ENCODE measurements at places on chromosomes 1 and 21.

DNA sequence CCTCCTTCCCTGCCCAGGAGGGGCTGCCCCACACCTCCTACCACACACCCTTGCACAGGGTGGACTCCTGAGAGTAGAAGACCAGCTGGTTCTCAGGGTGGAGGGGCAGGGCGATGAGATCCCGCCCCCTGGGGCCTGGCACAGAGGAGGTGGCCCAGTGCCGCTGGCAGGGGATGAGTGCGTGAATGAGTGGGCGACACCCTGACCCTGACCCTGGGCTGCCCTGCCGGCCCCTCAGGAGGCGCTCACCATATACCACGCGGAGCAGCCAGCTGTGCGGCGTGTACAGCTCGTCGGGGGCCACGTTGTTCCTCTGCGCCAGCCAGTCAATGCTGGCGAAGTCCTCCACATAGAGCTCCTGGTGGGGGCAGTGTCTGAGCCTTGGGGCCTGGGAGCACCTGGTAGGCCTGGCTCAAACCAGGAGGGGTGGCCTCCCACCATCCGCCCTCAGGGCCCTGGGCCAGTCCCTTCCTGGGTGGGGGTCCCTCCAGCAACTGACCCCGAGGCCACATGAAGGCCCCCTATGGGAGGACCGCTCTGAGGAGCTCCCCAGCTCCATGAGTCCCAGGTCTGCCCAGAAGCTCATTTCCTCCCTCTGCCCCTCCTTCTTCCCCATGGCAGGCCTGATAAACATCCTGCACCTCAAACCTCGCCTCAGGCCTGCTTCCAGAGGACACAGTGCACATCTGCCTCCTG is 13.0 kb downstream of the LSS start:
- DNase-seq: no peak

- no peak for DNase-seq
Measured at GRCh38 chr1:44985747-44986359, 542 bp downstream of the EIF2B3 start.

- no peak for DNase-seq
Measured at GRCh38 chr21:43727519-43728153, 8.7 kb downstream of the PDXK start.

DNA sequence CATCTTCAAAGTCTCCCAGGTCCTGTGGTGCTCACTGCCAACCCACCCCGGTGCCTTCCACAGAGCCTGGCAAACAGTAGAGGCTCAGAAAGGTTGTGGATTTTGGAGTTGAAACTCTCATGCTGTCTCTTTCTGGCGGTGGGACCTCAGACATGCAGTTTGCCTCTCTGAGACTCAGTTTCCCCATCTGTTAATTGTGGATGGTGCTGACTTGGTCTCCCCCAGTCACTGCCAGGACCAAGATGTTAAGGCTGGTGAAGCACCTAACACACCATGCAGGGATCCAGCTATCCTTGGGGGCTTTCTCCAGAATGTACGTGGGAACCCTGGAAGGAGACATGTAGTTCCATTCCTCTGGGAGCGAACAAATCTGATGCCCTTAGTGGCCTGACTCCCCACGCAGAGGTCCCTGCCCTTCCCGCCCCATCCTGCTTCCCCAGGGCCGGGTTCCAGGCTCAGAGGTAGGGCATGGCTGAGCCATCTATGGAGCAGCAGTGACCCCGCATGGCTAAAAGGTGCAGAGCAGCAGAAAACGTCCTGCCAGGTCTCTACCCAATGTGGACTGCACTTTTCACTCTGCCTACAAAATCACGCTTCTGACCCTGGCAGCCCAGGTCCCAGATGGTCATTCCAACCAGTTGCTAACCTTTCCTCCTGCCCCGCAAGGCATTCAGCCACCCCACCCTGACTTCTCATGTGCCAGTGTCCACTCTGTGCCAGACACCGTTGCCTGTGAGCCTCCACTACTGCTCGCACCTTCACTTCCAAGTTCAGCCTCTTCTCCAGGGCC is 9.2 kb upstream of the TTC22 start:
- DNase-seq: peak; percentile 58

GRCh38 chr1:61083013-61083806 is 849 bp downstream of the NFIA start:
- DNase-seq: no peak

DNA sequence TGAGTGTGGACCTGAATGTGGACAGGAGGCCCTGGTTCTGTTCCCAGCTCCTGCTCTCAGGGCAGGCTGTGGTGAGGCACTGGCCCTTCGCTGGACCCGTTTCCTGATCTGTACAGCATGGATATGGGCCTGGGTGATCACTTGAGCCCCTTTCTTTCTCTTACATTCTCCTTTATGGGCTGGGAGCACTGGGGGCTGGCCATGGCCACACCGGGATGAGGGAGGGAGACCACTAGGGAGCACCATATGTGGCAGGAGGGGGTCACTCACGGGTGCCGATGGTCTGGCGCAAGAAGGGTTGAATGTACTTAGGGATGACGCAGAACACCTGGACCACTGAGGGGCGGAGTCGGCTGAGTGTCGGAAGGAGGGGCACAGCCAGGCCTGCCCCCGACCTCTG is 2.7 kb downstream of the DCST2 start:
- DNase-seq: no peak

DNA sequence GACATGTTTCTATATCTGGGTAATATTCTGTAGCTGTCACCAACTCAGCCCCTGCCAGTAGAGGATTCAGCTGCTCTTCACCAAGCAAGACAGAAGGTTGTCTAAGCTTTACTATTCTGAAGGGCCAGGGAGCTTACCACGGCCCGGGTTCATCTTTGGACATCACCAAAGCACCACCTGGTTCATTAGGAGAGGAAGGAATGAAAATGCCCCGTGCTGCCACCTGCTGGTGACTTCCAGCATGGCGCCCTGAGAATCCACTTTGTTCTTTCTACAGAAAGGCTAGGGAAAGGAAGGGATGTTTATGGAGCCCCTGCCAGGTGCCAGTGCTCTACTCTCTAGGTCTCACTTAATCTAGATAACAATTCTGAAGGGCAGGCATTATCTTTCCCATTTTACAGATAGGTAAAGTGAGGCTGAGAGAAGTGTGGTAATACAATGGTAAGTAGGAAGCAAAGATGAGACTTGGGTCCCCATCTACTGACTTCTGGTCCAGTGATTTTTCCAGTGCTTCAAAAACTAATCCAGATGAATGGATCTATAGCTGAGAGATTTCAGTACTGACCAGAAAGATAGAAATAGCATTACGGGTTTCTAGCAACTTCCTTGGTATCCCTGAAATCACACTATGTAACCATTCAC is 79.5 kb downstream of the BEND5 start:
- DNase-seq: peak; percentile 40

DNA sequence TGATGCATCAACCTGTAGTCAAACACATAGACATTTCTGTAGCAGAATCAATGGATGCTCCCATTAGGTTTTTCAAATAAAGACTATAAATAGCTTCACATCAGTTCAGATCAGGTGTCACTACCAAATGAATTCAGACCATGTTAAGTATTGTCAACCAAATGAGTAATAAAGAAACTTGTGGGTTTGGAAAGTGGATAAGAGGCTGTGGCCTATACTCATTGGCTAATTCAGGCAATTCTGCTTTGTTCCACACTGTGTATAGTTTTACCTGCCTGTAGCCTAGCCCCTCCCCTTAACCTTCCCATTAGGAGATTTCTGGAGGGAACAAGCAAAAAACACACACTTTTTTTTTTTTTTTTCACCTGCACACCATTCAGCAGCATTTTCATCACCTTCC is 321.2 kb downstream of the HLX start:
- no peak for DNase-seq

GRCh38 chr1:166145499-166145898 is 21.3 kb downstream of the FAM78B start:
- DNase-seq: no peak
